Activated CD4-positive, alpha-beta T cell treated with anti-CD3 and anti-CD28 coated beads, Interleukin-2, amount 10 ng/mL, durations not matched to agents 7 days and 5 days (primary cell): ENCODE measurements at places on chromosomes 4 and X. TPM values are rescaled to one million over a fixed set of nuclear protein-coding genes. Genes with fewer than 3 reads are reported as not detected.

- DNase-seq = no peak
- no peaks in the 10 kb centered on the region for H3K27me3 ChIP-seq
- H3K4me1 ChIP-seq = no peaks in the 10 kb centered on the region
- no peak overlapping the region for H3K27ac ChIP-seq
- no peaks in the 10 kb centered on the region for H3K36me3 ChIP-seq
These were observed 405.3 kb downstream of the PCDH7 start for GRCh38 chr4:31125496-31125895.

DNA sequence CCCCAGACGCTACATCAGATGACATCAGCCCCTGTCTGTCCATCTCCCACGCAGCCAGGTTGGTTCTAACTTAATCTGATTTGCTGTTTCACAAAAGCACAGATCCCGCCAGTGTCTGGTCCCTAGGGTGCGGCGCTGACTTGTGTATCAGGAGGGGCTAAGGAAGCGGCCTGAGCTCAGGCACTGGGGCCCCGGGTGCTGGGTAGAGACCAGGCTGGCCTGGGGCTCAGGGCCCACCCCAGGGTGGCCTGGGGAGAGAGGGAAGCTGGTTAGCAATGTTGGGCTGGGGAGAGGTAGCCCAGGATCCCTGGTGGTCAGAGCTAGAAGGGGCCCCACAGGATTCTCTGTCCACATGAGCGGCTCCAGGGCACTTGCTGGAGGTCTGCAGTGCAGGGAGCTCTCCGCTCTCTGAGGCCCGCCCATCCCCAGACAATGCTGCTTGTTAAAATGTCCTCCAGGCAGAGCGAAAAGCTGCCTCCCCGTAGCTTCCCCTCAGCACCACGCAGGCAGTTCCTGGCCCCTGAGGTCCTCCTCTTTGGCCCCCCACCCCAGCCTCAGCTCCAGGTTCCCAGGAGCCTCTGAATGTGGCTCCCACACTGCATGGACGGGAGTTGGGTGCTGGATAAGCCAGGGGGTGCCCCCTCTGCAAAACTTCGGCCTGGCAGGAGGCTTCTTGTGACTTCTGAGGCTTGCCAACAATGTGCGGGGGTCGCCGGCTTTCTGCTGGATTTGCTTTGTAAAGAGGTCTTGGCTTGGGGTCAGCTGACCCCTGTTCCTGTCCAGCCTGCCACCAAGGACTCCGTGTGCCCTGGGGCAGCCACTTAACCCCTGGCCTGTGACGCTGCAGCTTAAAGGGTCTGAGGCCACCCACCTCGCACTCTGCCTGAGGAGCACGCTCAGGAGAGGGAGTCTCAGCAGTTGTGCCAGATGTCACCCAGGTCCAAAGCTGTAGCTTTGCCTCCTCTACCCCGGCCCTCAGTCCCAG lies 112.9 kb downstream of the CPZ start:
- no peak for DNase-seq
- no peaks in the 10 kb centered on the region for H3K36me3 ChIP-seq
- no peak overlapping the region for H3K27ac ChIP-seq

Gene ABCE1
- 62.1 TPM for total RNA-seq

Gene PABPC1L2B
- not detected for total RNA-seq

Gene CDKL2
- total RNA-seq = 1.00 TPM

Gene CFAP47
- not detected for total RNA-seq

Gene SMIM43
- not detected for total RNA-seq

Gene HPGD
- total RNA-seq = 7.3 TPM

Gene TMEM128
- total RNA-seq = 17.8 TPM

DNA sequence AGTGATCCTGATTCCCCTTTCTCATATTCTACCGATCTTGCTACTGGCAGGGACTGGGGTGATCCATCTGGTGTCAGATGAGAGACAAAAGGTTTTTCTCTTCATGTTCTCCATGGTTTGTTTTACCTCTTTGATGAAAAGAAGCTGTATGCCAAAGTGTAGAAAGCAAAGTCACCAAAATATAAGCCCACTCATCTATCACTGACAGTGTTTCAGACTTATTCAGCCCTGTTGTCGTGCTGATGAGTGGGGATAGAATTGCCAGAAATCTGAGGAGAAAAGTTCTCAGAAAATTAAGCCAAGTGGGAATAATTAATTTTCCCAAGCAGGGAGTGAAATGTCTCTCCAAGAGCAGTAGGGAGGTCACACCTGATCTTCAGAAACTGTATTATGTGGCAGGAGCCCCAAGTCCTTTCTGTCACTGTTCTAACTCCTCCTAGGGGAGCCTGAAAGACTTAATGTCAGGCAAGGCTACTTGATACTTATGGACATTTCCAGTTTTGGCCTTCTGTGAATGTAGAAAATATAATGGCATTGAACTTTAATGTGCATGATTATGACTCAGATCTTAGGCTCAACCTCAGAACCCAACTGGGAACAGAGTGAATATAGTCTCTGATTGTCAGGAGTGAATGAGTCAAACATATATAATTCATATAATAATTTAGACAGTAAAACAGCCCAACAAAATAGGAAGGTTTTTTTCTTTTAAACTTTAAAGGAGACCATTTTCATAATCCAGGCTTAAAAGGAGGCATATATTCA lies 298.1 kb downstream of the ANKRD50 start:
- no peaks in the 10 kb centered on the region for H3K27me3 ChIP-seq
- no peak for DNase-seq
- no peaks in the 10 kb centered on the region for H3K4me1 ChIP-seq

GRCh38 chrX:51878056-51878455 lies 15.4 kb upstream of the MAGED1 start:
- peaks cover 3% of the 10 kb centered on the region for H3K36me3 ChIP-seq
- H3K4me3 ChIP-seq = no peak overlapping the region
- no peak overlapping the region for H3K27ac ChIP-seq
- no peak for DNase-seq
